ENCODE measurements at places on chromosomes 16 and 17.

DNA sequence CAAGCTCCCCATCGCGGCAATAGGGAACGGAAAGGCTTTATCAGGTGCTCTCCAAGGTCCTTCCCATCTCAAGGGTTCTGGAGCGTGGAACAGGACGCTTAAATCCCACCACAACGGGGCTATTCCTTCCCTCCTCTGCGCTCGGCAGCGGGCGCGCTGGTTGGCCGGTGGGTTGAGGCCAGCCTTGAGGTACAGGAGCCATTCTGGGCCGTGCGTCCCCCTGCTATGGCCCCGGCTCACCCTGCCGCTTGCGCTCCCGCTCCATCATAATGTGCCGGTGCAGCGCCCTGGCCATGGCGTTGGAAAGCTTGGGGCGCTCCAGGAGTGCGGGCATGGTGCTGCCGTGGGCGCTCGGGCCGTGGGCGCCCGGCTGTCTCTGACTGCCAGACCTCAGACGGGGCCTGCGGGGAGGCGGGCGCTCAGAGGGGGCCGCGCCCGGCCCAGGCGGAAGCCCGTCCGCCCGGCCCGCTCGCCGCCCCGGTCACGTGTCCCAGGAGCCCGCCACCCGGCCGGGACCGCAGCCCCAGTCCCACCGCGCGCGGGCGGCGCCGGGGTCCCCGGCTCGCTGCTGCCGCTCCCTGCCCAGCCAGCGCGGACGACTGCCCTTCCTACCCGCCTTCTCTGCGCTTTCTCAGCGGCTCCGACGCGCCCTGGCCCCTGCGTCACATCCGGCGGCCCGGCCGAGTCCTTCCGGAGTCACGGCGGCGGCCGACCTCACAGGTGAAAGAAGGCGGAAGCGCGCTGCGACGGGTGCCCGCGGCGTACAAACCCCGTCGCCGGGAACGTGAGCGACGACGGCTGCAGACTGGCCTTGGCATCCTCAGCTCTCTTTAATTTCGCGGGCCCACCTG, at the start of gene GPS2:
TSS of gene GPS2 (minus strand) at position 642 of the 851 bp plus-strand sequence. CDS start at position 334, 308 bp downstream.
- peak; percentile 83 for DNase-seq

GRCh38 chr17:45430006-45430737, 2.5 kb downstream of the ARHGAP27 start:
- DNase-seq: no peak

- DNase-seq: no peak
Measured at GRCh38 chr17:57338257-57338914, 82.1 kb downstream of the MSI2 start.

GRCh38 chr16:69057400-69058378, 47.8 kb upstream of the HAS3 start:
- no peak for DNase-seq

GRCh38 chr16:50697421-50697715, 4.0 kb downstream of the NOD2 start:
- no peak for DNase-seq

DNA sequence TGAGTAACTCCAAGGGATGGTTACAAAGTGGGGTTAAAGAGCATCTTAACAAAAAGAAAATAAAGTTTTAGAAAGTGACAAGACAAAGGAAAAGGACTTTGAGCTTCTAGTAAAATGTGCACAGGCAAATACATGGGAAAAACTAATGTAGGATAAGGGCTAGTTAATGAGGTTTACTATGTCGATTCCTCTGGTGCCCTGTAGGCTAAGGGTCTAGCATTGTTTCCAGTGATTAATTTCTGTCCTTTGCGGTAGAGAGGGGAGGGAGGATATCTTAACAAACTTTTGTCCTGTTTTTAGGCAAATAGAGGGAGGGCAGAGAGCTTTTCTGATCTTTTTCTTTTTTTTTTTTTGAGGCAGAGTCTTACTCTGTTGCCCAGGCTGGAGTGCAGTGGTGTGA, 96.6 kb upstream of the SIAH1 start:
- no peak for DNase-seq

DNA sequence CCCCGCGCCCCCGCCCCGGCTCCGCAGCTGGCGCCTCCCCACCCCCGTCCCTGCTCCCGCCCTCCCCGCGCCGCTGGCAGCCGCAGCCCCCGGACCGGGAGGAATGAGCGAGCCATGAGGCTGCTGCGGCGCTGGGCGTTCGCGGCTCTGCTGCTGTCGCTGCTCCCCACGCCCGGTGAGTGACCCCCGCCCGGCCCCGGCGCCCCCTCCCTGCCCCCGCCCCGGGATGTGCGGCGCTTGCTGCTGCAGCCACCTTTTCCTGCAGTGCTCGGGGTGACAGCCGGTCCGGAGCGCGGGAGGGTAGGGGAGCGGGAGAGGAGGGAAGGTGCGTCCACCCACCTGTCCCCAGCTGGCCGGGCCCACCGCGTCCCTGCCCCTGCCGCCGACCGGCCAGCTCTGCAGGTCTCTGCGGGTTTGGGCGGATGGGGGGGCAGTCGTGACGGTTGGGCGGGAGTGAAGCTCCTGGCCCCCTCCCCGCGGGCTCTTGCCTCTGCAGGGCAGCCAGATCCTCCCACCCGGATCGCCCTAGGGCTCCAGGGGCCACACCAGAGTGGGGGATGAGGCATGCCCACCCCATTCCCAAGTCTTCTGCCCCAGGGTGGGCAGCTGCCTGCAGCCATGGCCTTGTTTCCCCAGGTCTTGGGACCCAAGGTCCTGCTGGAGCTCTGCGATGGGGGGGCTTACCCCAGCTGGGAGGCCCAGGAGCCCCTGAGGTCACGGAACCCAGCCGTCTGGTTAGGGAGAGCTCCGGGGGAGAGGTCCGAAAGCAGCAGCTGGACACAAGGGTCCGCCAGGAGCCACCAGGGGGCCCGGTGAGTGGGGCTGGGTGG, 513 bp downstream of the ADAM11 start:
- DNase-seq: no peak

DNA sequence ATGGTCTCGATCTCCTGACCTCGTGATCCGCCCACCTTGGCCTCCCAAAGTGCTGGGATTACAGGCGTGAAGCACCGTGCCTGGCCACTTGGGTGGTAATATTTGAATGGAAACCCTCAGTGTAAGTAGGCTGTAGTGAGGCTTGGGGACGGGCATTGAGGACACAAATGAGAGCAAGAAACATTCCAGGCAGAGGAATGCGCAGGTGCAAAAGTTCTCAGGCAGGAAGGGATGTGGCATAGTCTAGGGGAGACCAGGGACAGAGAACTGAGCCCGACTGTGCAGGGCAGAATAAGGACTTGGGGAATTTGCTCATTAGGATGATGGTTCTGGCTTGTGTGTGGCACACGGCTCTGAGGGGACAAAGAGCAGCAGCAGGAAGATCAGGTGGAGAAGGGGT, 54.8 kb downstream of the GRB2 start:
- DNase-seq: no peak

DNA sequence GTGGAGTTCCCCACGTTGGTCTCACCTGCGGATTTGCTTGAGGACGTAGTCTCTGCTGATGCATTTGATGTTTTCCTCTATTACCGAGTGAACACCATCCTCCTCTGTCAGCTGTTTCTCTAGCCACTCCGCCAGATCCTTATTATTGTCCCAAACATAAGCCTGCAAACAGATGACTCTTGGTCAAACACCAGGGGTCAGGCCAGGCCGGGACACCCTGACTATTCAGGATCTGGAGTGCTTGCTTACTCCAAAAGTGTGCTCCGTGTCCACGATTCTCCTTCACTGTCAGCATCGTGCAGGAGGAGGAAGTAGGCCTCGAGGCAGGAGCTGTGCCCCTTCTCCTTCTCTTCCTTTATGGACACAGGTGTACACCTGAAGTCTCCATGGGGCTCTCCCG, 140.2 kb downstream of the AATF start:
- DNase-seq: no peak

DNA sequence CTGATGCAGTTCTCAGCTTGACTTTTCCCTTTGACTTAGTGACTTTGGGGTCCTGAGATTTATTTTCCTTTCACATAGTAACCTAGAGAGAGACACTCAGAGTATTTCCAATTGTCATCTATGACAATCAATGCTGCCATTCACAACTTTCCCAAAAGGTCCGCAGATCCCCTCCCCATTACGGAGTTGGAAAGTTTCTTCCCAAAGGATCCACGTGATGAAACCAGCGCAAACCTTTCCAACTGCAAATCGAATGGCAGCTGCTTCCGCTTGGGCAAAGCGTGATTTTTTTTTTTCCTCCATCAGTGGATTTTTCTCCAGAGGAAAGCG, 538 bp upstream of the FCSK start:
- DNase-seq: no peak

DNA sequence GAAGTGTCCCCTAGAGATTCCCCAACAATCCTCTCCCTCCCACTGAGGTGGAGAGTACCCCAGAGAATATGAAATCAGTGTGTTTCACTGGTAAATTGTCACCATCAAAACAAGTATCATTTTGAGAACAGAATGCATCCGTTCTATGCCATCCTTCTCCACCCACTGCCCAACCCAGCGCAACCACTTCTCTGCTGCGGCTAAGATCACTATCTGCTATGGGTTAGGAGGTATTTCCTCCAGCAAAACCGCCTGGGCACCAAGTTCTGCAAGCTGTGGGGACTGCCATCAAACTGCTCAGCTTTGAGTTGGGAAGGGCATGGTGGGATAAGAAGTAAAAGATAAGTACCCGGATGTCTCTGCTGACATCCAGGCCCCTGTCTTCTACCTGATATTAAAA, 24.4 kb downstream of the CNTNAP1 start:
- DNase-seq: peak; percentile 17

- no peak for DNase-seq
Measured at GRCh38 chr16:85187447-85187846, 75.2 kb upstream of the CIBAR2 start.
